Stimulated activated CD8-positive, alpha-beta memory T cell treated with anti-CD3 and anti-CD28 coated beads, Interleukin-7, amount 100 ng/mL, for 4 hours (primary cell): ENCODE measurements at places on chromosomes 3 and 15.
A peak's percentile ranks its signal among the peaks of the same experiment; 100 is the strongest.

GRCh38 chr3:156661155-156661554 lies 13.2 kb upstream of the TIPARP start:
- DNase-seq: no peak

DNA sequence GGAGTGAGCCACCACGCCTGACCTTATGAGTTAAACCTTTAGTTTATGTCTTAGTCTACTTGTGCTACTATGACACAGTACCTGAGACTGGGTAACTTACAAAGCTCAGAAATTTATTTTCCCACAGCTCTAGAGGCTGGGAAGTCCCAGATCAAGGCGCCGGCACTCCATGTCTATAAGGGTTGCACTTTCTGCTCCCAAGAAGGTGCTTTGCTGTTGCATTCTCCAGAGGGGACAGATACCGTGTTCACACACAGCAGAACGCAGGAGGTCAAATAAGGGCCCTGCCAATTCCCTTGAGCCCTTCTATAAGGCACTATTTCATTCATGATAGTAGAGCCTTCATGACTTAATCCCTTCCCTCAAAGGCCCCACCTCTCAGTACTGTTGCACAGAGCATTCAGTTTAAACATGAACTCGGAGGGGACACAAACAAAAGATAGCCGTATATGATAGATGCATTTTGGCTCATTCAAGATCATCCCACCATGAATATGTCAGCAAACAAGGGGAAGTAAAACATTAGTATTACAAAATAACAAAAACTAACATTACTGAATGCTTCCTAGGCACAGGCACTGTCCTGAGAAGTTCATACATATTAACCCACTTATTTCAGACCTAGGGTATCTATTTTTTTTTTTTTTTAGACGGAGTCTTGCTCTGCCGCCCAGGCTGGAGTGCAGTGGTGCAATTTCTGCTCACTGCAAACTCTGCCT lies 26.5 kb downstream of the PLA1A start:
- DNase-seq: no peak

GRCh38 chr3:109731639-109732473 lies 394.5 kb upstream of the DPPA4 start:
- peak; percentile 23 for DNase-seq

DNA sequence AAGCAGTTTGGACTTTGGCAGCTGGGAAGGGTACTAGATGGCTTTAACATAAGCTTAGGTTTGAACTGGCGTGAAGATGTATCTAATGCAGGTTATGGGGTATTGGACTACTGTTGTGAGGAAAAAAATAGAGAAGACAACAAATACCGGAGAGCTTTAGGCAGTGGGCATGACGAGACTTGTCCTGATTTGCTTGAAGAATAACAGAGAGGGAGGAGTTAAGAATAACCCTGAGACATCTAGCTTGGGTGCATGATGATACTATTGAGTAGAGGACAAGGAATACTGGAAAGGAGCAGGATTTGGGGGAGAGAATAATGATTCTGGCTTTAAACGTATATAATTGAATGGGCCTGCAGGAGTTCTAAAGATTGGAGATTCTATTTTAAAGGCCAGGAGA lies 249.5 kb upstream of the AZI2 start:
- no peak for DNase-seq

GRCh38 chr15:43143203-43143941 lies 10.0 kb downstream of the TMEM62 start:
- DNase-seq: no peak

- no peak for DNase-seq
Observed at GRCh38 chr3:16427103-16427965, 86.2 kb downstream of the RFTN1 start.

GRCh38 chr3:172914854-172915253 lies 164.3 kb downstream of the ECT2 start:
- no peak for DNase-seq

DNA sequence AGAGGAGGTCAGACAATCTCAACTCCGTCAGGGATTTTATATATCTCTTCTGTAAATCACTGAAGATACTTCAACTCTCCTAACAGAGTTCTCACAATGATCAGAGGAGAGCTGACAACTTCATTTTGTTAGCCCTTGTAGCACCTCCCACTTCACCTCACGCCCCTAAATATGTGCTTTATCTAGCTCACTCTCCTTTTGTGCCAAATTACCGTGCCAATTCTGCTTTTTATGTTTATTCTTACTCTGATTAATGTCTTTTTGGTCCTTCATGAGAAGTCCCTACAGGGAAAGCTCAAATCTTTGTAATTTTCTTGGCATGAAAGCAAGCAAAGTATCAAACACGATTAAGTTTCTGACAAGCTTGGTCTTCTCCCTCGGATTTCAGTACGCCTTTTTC lies 636.1 kb upstream of the NAALADL2 start:
- DNase-seq: no peak

- no peak for DNase-seq
Observed at GRCh38 chr3:192336286-192336685, 391.1 kb downstream of the FGF12 start.

DNA sequence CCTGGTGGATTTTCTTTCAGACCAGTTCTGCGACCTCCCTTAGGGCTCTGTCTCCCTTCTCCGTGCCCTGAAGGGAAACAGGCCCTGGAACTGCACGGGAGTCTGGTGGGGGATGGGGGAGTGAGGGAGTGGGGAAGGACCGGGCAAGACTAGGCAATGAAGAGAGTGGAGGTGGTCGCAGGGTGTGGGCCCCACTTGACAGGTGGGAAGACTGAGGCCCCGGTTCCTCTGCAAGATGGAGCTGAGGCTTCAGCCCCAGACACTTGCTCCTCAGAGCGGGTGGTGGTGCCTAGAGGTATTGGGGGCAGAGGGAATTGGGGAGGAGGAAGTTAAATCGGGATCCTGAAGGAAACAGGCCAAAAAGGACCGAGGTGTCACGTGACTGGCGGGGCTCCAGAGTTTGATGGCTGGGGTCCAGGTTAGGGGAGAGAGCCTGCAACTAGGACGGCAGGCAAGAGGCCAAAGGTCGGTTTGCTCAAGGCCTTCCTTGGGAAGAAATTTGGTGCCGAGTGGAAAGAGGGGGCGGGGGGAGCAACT lies 597 bp upstream of the CAMK1 start:
- DNase-seq: no peak

DNA sequence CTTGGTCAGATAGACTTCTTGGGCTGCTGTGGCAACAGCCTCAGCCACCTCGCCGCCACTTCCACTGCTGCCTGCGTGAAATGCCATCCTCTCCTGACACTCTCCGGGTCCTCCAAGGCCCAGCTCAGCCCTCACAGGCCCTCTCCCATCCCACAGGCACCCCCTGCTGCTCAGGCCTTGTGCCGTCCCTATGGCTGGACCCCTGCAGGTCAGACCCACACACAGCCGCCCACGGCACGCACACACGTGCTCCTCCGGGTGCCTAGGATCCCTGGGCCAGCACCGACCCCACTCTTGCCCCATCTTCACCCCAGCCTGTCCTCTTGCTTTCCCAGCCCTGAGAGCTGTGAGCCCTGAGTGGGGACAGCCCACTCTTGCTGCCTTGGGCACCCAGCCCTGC lies 19.7 kb downstream of the CFAP100 start:
- DNase-seq: no peak

DNA sequence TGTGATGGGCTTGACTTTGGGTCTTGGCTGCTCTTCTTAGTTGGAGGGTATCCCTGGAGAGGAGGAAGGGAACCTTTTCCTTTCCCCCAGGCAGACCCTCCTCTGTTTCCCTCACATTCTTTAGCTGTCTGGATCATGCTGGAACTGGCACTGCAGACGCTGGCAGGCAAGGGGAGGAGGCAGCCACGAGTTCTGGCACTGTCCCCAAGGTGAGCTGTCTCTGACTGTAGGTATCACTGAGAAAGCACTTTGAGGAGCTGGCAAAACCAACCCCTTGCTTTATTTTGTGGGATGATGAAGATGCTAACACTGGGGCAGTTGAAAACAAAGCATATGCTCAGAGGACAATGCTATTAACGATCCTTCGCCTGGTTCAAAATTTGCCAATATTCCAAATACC lies 175.0 kb downstream of the SOX2 start:
- DNase-seq: no peak

DNA sequence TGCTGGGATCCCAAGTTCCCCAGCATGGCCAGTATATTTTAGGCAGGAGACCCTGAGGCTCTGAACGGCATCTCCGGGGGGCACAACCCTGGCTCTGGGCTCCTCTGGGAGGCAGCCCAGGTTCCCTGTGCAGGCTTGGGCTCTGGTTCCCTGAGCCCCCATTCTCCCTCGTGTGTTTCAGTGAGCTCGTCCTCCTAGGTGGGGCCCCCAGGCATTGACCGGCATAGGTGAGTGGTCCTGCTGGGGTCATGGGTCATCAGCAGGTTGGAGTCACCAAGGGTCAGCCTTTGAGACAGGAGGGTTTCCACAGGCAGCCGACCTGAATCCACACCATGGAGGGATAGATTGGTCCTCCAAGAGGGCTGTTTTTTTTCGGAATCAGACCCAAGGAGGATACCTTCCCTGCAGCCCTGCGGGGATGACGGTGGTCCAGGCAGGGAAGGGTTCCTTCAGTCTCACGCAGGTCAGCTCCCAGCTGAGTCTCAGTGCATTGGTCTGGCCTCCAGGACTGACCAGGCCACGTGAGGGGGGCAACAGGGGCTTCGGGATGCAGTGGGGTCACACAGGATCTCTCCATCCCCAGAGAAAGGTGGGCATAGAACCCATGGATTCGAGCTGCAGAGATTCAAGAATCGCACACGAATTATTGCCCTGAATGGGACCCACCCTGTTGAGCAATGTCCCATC lies 226.0 kb downstream of the SNRPN start:
- no peak for DNase-seq

DNA sequence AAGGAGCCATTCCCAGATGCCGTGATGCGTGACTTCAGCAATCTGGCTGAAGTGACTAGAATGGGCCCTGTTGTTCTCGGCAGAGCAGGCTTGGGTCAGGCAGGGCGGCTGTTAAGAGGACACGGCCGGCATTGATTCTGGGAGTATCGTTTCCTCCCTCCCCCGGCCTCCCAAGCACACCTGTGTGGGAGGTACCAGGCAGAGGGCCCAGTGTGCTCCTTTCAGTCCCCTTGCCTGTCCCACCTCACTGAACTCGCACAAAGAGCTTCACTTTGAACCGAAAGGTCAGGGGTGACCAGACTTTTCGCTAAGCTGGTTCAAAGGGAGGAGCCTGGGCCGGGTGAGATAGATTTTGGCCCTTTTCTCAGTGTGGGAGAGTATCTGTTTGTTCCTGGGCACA lies 92.7 kb downstream of the CEMIP start:
- no peak for DNase-seq

DNA sequence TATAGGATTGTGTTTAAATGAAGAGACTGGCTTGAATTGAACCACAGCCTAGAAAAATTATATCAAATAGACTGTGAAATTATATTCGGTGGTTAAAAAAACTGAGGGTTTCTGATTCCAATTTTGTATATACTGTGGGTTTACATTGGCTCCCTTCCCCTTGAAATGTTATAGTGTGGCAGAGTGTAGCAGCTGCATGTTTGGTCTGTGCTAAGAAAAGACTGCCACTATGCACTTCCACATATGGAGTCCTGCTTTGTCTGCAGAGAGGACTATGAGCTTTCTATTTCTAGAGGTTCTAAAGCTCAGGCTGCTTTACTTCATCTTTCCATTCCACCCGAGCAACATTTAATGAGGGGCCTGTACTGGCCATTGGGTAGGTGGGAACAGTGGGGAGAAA lies 112.3 kb downstream of the P3H2 start:
- no peak for DNase-seq

DNA sequence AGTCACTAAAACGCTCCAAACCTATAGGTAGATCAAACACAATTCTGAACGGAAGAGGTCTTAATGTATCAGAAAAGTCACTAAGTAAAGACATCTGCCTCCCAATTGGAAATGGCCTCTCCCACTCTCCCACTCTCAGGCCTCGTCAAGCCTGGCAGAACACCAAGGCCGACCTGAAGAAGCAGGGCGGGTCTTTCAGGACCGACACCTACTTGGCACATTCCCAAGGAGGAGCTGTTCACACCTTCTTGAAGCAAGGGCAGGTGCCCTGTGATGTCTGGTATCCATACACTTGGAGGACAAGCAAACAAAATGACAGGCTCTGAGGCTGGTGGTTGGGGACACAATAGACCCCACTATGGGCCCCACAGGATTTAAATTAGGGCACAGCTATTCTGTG lies 30.0 kb downstream of the XXYLT1 start:
- no peak for DNase-seq

- no peak for DNase-seq
Observed at GRCh38 chr3:149332771-149333170, 665 bp downstream of the TM4SF18 start.

DNA sequence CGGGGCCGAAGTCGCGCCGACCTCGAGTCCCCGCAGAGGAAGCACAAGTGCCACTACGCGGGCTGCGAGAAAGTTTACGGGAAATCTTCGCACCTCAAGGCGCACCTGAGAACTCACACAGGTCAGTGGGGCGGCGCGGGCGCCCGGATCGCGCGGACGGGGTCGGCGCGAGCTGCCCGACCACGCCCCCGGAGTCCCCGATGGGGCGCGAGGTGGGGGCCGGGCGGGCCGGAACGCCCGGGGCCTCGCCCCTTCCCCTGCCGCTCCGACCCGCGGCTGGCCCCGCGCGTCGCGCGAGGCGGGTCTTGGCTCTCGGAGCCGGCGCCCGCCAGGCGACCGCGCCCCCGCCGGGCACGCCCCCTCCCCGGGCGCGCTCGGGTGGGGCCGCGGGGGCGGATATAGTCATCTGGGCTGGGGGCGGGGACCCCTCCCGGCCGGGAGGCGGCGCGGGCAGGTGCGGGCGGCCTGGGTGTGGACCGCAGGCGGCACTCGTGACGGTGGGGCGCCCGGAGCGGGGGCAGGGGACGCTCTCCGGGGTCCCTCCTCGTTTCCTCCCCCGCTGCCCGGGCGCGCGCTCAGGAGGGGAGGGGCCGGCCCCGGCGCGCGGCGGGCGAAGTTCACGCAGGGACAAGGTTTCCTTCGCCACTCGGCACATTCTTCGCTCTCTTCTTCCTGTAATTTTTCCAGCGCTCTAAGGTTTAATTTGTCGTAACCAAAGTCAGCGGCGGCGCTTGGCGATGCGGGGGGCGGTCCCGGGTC lies 1.2 kb downstream of the KLF13 start:
- DNase-seq: peak; percentile 79

GRCh38 chr15:66017792-66018487 lies 148.6 kb downstream of the RAB11A start:
- no peak for DNase-seq

DNA sequence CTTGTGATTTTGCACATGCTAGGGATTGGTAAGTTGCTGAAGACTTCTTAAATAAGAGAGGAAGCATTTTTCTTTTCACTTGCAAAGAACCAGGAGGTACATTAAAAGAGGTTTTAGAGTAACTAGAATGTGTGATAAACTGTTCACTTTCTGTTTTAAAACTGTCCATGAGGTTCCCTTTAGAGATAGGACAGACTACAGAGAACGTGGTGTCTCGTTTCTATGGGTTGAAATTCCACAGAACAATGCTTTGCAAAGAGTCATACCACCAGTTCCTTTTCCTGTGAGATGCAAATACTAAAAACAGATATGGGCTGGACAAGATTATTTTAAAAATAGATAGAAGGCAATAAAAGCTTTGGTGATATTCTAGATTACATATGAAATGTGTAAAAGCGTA lies 372.8 kb downstream of the TIGIT start:
- DNase-seq: no peak

- no peak for DNase-seq
Observed at GRCh38 chr3:182384221-182384620, 409.1 kb upstream of the ATP11B start.

- DNase-seq: no peak
Observed at GRCh38 chr15:29538044-29538443, 268.4 kb upstream of the NSMCE3 start.
